H1 (cell line): ENCODE measurements at places on chromosomes 11 and 22. TPM values are rescaled to one million over a fixed set of nuclear protein-coding genes. Genes with fewer than 3 reads are reported as not detected.

B3GAT1 gene
- total RNA-seq = 32.4 and 35.0 TPM in 2 replicates

IRF7 gene
- 9.4 and 9.6 TPM in 2 replicates for total RNA-seq

PDGFB gene
- total RNA-seq = 8.5 and 9.6 TPM in 2 replicates

CRYBB2 gene
- total RNA-seq = not detected in 2 replicates

FOLH1 gene
- 0.31 and 0.56 TPM in 2 replicates for total RNA-seq

NPAS4 gene
- total RNA-seq = 0.88 and 0.99 TPM in 2 replicates

GRCh38 chr22:48925450-48925849 lies 902.2 kb downstream of the BRD1 start:
- H3K4me1 ChIP-seq = no peaks in the 10 kb centered on the region; the same call in 1 of the 2 replicates
- no peak overlapping the region for H3K27ac ChIP-seq
- no peaks in the 10 kb centered on the region for H3K27me3 ChIP-seq
- DNase-seq = no peak
- no peaks in the 10 kb centered on the region for H3K36me3 ChIP-seq

DNA sequence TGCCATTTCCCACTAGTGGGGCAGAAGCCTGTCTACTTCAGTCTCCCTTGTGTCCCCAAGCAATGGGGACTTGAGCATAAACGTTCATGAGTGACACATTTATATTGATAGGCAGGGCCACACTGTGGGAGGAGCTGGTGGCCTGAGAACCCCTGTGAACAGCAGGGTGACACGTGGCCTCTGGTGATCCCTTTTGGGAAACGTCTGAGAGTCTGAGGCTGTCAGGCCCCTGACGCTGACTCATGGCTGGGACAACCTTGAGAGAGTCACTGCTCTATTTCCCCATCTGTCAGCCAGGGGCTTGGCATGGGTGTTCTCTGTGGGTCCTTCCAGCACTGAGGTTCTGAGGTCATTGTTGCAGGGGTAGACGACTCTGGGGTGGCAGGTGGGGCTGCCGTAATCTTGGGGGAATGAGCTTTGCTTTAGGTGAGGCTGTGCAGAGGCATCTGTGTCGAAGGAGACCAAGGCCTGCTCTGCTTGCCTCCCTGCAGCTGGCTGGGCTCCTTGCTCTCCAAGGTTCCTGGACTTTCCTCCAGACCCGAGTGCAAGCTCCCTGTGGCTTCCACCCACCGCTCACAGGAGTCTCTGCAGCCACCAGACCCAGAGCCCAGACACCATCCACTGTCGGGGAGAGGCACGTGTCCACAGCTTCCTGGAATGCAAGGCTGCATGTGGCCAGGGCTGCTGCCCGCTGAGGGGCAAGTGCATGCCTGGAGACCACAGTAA lies 54.7 kb downstream of the SMIM38 start:
- no peak overlapping the region for H3K27ac ChIP-seq
- H3K4me3 ChIP-seq = no peak overlapping the region
- no peaks in the 10 kb centered on the region for H3K36me3 ChIP-seq
- no peaks in the 10 kb centered on the region for H3K4me1 ChIP-seq

DNA sequence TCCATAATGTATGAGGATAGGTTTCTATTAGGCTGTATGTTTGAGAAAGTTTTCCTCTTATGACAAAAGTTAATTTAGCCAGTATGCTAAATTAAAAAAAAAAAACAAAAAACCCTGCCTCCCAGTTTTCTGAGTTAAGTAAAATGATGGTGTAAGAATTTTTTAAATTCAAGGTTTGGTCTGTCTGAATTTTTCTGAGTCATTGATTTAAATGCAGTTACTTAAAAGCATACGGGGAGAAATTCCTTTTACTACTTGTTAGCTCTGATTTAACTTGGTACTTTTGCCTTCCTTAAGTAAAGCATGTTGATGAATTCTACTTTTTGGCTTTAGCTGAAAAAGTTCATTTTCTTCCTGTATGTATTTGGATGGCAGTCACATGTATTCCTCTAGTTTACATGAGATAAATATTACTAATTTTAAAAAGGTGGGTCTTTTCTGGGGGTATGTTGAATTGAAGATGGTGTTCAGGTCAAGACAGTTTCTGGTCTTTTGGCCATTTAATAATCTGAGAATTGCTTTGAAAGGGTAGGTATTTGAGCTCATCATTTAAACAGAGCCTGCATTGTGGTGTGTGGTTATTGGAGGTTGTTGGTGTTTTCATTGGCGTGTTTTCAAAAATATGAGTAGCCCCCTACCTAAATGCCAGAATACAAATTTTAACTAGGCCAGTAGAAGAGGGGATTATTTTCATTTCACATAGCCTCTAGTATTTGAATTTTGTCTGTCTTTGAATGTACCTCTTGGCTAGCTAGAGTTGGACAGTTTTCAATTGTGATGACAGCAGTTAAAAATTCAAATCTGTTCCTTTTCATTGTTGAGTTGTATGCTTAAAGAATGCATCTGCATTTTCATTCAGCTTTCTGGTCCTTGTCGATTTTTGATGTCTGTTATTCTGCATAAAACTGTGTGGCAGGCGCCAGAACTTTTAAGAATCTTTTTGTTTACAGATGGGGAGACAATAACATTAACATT lies 64.7 kb downstream of the MTMR3 start:
- DNase-seq = no peak
- no peak overlapping the region for H3K27ac ChIP-seq
- H3K36me3 ChIP-seq = no peaks in the 10 kb centered on the region
- H3K4me1 ChIP-seq = no peaks in the 10 kb centered on the region

DNA sequence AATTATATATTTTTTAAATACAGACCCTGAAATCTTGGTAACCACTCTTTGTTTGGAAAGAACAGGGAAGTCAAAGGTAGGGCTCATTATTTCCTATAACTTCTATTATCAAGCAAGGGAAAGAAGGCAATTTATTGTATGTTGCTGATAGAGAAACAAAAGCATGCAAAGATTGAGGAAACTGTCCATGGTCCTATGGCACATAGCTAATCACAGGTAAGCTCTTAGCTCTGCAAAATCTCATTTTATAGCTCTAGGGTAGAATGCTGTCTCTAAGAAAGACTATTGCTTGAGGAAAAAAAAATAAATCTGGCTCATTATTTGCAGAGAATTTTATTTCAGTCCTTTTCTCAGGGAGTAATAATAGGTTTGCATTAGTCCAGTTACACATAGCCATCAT lies 7.4 kb upstream of the GUCY1A2 start:
- H3K4me3 ChIP-seq = no peak overlapping the region
- no peak for DNase-seq
- no peaks in the 10 kb centered on the region for H3K4me1 ChIP-seq
- no peak overlapping the region for H3K27ac ChIP-seq
- H3K36me3 ChIP-seq = no peaks in the 10 kb centered on the region
- no peaks in the 10 kb centered on the region for H3K27me3 ChIP-seq

- H3K4me3 ChIP-seq = no peak overlapping the region
- H3K4me1 ChIP-seq = no peaks in the 10 kb centered on the region
- H3K27me3 ChIP-seq = no peaks in the 10 kb centered on the region
- H3K36me3 ChIP-seq = no peaks in the 10 kb centered on the region
Observed at GRCh38 chr11:4839851-4840549, 9.0 kb downstream of the OR51S1 start.

GRCh38 chr11:67056267-67057204 lies at the start of gene RHOD:
RHOD (plus strand) TSS chr11:67056847; CDS start chr11:67056903, 56 bp downstream.
- no peaks in the 10 kb centered on the region; the same call in 1 of the 2 replicates for H3K27me3 ChIP-seq
- no peak within 1 kb of the TSS for H3K27ac ChIP-seq
- peaks cover 4% of the 10 kb centered on the region for H3K4me1 ChIP-seq
- DNase-seq = peak; percentile 86
- H3K4me3 ChIP-seq = peak within 1 kb of the TSS; percentile 33; the same call in 1 of the 2 replicates
- no peaks in the 10 kb centered on the region for H3K36me3 ChIP-seq

- H3K27ac ChIP-seq = peak overlapping the region; percentile 66; the same call in 1 of the 2 replicates
- no peaks in the 10 kb centered on the region for H3K36me3 ChIP-seq
- H3K27me3 ChIP-seq = no peaks in the 10 kb centered on the region
- no peak for DNase-seq
- peak overlapping the region; percentile 87 for H3K4me3 ChIP-seq
- H3K4me1 ChIP-seq = peaks cover 16% of the 10 kb centered on the region
Observed at GRCh38 chr22:36386351-36386899, 1.3 kb downstream of the MYH9 start.
